Activated CD4-positive, alpha-beta memory T cell treated with anti-CD3 and anti-CD28 coated beads for 36 hours (primary cell): ENCODE measurements at places on chromosomes 1 and 21. TPM values are rescaled to one million over a fixed set of nuclear protein-coding genes. Genes with fewer than 3 reads are reported as not detected.

The RCC1 gene
- total RNA-seq, result 86.1 TPM

The CD46 gene
- 96.9 TPM for total RNA-seq

The HAO2 gene
- total RNA-seq, result not detected

The ARL8A gene
- 40.4 TPM for total RNA-seq

The PALMD gene
- not detected for total RNA-seq
